Stimulated activated CD4-positive, alpha-beta T cell treated with anti-CD3 and anti-CD28 coated beads, Interleukin-12 subunit alpha, Interleukin-12 subunit beta, amount 100 ng/mL, for 4 hours (primary cell): ENCODE measurements at places on chromosomes 11 and 22.

GRCh38 chr11:1271002-1271401 lies 38.4 kb downstream of the TOLLIP start:
- DNase-seq: no peak

DNA sequence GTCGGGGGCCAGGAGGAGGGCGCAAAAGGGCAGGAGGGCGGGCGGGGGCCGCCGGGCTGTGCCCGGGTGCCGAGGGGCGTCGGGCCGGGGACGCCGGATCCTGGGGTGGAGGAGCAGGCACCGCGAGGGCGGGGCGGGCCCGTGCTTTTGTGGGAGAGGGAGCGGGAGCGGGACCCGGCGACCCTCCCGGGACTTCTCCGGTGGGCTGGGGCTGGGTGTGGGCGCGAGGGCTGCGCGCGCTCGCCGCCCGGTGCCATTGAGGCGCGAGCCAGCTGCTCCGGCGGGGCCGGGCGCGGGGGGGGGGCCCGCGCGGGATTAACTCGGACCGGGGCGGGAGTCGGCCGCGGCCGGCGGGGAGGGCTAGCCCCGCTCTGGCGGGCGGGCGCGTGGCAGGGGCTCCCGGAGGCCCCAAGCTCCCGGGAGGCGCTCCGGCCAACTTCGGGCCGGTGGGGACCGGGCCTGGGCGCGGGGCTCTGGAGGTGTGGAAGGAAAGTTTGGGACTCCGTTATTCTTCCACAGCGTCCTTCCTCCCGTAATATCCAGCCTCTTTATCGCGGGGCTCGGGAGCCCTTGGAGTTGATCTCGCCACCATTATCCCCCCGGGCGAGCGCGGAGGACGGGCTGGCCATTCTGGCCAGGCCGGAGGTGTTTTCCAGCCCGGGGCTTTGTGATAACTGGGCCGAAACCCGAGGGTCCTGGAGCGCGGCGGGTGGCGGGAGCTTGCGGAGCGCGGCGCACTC lies 936 bp downstream of the CECR2 start:
- DNase-seq: no peak

GRCh38 chr11:73393011-73393380 lies 16.8 kb downstream of the RELT start:
- no peak for DNase-seq

GRCh38 chr11:98153752-98154151 lies 867.0 kb upstream of the CNTN5 start:
- DNase-seq: no peak

DNA sequence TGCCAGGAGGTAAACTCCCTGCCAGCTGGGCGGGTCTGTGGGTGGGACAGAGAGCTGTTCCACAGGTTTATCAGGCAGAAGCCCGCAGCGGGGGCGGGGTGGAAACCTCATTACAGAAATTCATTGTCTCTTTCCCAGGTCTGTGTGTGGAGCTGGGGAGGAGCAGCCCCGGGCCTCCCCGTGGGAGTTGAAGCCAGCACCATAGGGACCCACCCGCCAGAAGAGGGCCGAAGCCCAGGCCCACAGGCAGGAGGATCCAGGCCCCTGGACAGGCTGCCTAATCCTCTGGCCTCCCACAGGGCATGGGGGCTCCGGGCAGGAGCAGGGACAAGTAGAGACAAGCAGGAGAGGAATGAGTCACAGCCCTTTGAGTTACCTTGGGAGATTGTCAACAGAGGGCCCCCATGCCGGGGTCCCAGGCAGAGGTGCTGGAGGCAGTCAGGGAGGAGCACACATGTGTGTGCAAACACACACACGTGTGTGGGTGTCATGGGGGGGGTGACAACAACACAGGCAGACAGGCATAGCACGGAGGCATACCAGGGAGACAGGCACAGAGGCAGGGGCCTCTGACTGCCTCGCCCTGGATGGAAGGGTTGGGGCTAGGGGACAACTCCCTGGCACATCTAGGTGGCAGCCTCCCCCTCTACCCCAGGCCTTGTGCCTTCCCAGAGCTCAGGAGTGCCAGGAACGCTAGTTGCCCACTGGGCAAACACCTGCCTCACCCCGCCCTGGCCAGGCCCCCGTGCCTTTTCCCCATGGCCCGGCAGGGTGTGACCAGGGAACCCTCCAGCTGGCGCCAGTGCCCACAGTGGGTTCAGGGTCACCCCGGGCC lies 1.4 kb downstream of the CDC42BPG start:
- no peak for DNase-seq

- no peak for DNase-seq
These were observed 7.4 kb upstream of the GNAZ start for GRCh38 chr22:23062616-23063538.

DNA sequence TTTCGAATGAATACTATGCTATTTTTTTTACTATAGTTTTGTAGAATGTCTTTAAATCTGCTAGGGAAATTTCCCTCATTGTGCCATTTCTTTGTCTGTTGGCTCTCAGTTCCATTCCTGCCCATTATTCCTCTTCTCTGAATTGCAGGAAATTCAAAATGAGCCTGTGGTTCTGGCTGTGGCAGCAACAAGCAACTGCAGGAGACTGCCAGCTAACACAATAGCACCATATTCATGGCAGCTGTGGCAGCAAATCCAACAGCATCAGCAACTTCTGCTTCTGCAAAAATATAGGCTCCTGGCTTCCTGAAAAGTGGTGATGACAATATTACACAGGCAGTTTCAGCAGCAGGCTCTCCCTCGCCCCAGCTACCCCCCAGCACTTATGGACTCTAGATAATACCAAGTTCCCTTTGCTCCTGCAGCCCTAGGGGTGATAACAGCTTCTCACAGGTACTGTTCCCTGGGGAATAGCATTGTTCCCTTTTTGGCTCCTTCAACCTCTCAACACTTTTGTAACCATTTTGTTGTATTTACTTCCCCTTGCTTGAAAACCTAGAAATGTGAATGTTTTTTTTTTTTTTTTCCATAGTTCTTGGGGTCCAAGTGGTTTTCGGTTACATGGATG lies 9.3 kb downstream of the PATE4 start:
- DNase-seq: no peak

GRCh38 chr22:25085930-25086901 lies 113.4 kb upstream of the CRYBB3 start:
- DNase-seq: no peak
